ENCODE measurements at places on chromosomes 2 and 18.

GRCh38 chr18:40423291-40423690, 1531.7 kb upstream of the PIK3C3 start:
- DNase-seq = no peak

- no peak for DNase-seq
Observed at GRCh38 chr2:105617631-105618350, 126.9 kb upstream of the NCK2 start.

- DNase-seq = no peak
Observed at GRCh38 chr18:13460946-13461345, 242.4 kb downstream of the LDLRAD4 start.

GRCh38 chr2:239195318-239195871, 205.4 kb downstream of the HDAC4 start:
- DNase-seq = no peak

DNA sequence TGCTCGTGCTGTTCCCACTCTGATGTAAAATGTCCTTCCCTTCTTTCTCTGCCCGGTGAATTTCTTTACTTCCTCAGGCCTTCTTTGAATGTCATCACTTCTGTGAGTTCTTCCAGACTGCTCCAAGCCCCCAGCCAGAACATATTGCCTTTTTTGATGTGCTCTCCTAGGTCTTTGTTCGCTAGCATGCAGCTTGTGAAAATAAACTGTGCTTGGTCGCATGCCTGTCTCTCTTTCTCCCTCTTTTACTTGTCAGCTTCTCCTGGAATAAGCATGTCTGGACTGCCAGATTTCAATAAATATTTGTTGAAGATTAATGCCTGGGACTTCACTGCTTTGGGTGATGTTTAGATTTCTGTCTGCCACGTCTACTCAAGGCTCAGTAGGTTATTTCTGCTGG, 82.7 kb upstream of the ARHGAP28 start:
- no peak for DNase-seq

DNA sequence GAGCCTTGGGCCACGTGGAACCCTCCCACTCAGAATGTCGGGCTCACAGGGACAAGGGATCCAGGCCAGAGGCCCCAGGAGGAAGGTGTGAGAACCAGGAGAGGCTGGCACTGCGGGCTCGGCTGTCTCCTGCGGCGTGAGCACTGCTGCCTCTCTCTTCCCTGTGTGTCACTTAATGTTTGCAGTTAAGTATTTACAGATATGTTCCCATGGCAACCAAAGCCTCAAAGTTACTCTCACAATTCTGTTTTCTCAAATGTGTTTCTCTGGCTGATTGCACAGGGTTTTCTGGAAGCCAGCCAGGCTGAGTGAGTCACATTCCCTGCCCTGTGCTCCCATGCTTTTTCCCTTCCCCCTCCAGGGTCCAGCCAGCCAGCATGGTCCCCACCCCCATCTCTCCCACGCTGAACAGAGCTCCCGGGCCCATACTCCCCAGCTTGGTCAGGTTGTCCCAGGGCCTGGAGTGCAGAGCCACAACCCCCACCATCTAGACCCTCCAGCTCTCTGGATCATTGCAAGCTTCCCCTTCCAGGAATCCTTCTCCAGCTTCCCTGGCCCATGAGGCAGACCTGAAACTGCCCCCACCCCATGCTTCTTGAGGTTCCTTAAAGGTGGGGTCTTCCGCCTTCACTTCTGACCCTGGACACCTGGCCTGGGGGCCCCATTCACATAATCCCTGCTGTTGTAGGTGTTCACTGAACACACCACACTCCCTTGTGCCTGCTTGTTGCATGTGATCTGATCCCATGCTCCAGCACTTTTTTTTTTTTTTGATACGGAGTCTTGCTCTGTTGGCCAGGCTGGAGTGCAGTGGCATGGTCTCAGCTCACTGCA, 265.9 kb downstream of the CELF4 start:
- no peak for DNase-seq

DNA sequence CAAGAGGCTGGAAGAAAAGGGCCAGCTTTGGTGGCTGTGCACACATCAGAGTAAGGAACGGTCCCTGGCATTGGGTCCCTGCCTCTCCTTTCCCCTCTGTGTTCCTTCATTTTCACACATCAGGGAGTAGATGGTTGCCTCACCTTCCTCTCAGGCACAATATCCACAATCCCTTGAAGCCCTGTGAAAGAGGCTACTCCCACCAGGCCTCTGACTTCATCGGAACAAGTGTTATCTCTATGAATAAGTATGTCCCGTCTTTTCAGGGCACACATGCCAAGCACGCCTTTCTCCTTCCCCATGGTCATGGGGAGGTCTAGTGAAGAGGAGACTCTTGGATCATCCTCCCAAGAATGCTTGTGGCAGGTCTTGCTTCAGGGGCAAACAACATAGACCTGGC, 61.2 kb upstream of the LMAN1 start:
- no peak for DNase-seq

- DNase-seq = no peak
Observed at GRCh38 chr2:145587922-145588321, 1068.0 kb upstream of the ZEB2 start.

DNA sequence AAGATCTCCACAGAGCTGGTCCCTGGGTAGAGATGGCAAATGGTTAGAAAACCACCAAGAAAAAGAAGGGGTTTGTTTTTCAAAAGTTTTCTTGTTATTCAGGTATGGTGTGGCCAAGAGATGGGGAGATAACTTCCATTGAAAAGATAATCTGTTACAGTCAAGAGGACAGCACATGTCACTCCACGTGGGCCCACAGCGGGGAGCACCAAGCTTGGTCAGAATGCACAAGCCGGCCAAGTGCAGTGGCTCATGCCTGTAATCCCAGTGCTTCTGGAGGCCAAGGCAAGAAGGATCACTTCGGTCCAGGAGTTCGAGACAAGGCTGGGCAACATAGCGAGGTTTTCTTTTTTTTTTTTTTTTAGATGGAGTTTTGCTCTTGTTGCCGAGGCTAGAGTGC, 6.0 kb upstream of the LCLAT1 start:
- no peak for DNase-seq

DNA sequence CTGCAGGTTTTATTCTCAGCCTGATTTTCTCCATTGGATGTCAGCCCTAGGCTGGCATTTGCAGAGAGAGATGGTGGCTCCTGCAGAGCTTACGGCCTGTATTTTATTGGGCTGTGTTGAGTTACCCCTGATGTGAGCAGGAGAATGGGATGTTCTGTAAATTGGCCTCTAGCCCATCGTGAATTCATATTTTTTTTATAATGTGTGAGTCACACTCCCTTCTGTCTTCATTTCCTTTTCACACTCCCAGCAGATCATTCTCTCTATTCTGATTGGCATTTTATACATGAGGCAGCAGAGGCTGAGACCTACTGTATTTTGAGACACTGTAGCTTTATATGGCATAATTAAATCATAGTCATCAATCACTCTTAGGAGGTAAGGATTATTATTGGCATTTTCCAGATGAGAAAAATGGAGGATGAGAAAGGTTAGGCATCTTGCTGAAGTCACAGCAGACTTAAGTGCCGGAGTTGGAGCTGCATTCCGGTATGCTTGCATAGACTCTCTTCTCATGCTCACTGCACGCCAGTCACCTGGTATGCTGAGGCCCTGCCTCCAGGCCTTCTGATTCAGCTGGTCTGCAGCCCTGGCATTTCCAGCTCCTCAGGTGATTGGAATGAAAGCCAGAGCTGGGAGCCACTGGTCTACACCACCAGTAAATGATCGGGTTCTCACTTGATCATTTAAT, 142.4 kb downstream of the NEDD4L start:
- no peak for DNase-seq

DNA sequence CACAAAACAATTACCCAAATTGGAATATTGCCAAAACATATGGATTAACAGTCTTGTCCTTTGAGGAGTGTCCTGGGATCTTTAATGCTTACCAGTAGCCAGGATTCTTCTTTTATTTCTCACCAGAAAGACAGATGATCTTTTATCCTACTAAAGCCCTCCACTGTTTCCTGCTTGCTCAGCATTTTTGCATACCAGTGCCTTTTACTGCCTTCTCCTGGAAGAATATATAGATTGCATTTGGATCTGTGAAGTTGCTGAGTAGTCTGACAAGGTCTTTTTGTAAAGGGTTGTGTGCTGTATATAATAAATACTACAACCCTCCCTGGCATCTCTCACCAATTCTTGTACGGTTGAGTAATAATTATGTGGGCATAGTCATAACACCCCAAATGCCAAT, 652.2 kb downstream of the LRRTM4 start:
- DNase-seq = no peak

GRCh38 chr2:182818925-182819324, 47.5 kb downstream of the FRZB start:
- no peak for DNase-seq

- DNase-seq = no peak
Observed at GRCh38 chr2:240187989-240188590, 47.6 kb upstream of the OTOS start.
